RPMI8226 (cell line): ENCODE measurements at places on chromosomes 16 and 17.

DNA sequence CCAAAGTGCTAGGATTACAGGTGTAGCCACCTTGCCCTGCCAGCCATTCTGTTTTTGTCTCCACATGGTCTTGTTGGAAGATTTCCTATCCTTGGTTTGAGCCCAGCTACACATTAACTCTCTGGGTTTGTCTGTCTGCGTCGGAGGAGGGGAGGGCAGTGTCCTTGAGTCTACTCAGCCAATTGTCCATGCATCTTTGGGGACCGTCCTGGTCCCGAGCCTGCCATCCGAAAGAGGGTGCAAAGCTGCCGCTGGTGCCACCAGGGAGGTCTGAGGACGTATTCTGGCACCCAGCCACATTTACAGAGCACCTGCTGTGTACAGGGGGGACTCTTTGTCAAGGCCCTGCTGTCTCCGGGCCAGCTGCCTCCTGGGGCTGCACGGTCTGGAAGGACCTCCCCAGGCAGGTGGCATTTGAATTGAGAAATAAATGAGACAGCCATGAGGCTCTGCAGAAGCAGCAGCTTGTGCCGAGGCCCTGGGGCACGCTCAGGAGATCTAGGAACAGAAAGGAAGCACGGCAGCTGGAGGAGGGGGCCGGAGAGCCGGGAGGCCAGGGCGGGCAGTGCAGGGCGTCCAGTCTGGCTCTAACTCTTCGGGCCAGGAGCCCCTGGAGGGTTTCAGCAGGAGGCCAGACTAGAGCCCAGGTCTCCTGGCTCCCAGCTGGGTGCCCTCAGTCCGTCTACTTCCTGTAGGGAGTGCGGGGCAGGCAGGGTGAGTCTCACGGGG lies 1.5 kb downstream of the CYBA start:
- DNase-seq: peak; percentile 86

- no peak for DNase-seq
Observed at GRCh38 chr16:83046664-83047063, 419.9 kb downstream of the CDH13 start.

- no peak for DNase-seq
Observed at GRCh38 chr17:73022694-73023093, 69.8 kb downstream of the SLC39A11 start.

GRCh38 chr17:70804161-70804560 lies 634.8 kb downstream of the KCNJ2 start:
- DNase-seq: no peak

DNA sequence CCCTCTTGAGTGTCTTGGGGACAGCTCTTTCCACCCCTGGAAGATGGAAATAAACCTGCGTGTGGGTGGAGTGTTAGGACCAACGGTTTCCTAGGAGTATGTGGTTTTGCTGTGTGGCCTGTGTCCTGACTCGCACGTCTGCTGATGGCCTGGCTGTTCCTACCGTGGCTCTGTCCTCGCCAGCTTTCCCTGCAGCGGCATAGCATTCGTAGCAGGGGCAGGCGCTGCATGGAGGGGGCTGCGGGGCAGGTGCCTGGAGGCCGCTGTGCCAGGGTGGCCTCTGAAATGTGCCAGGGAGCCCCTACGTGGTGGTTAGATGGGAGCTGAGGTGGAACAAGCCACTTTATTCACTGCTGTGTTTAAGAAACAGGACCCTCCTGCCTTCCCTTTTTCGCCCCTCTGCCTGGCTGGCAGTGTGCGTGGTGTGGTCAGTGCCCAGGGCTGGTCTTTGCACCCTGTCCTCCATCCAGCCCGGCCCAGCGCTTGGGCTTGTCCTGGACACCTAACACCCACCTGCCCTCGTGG lies 10.6 kb downstream of the SLC16A3 start:
- no peak for DNase-seq

DNA sequence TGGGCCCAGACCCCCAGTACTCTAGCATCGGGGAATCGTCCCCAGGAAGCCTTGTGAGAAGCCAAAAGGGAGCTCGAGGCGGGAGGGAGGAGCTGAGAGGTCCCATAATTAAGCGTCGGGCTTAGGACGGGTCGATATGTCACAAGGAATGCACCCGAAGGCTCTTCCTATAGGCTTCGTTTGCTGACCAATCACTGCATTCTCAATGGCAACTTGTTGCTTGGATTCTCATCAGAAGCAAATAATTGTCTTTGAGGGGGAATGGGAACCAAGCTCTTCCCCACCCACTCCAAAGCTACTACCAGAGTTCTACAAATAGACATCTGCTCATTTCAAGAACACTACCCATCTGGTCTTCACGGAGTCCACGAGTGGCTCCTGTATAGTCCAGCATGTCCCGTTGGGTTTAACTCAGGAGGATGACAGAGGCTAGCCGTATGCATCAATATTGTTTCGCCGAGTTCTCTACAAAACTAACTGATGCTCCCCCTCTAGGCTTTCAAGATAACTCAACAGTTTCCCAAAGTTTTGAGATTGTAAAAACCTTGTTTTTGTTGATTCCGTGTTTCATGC lies 628 bp upstream of the BLMH start:
- no peak for DNase-seq

GRCh38 chr17:57788725-57789124 lies 43.6 kb upstream of the CCDC182 start:
- DNase-seq: no peak

- no peak for DNase-seq
Observed at GRCh38 chr17:57441270-57441600, 184.9 kb downstream of the MSI2 start.

DNA sequence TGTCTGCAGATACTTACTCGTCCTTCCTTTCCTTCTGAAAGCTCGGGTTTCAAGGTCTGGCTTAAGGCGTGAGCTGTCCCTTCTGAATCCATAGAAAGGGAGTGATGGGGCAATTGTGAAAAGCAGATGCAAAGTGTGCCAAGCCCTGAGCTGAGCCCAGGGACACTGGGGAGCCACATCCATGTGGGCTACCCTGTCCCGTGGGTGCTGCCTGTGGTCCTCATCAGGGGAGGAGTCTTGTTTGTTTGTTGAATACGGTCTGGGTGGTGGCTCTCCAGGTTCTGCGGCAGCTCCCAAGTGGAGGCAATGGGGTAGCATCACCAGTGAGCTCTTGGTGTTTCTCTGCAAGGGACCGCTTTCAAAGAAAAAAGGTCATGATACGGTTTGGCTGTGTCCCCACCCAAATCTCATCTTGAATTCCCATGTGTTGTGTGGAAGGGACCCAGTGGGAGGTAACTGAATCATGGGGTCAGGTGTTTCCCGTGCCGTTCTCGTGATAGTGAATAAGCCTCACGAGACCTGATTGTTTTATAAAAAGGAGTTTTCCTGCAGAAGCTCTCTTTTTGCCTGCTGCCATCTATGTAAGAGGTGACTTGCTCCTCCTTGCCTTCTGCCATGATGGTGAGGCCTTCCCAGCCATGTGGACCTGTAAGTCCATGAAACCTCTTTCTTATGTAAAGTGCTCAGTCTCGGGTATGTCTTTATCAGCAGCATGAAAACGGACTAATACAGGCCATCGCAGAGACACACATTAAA lies 1.0 kb upstream of the ALG1 start:
- no peak for DNase-seq

GRCh38 chr16:68750193-68750695 lies 13.2 kb downstream of the CDH1 start:
- no peak for DNase-seq

DNA sequence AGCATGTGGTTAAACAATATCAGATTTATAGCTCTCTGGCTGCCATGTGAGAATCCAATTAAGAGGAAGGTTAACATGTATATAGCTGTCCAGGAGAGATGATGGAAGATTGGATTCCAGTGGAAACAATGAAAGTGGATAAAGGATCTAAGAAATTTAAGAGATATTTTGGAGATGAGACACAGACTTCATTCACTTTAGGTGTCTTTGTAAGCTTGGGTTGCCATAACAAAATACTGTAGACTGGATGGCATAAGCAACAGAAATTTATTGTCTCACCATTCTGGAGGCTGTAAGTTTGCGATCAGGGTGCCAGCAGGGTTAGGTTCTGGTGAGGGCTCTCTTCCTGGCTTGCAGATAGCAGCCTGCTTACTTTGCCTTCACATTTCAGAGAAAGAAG lies 155.9 kb upstream of the MYOCD start:
- DNase-seq: no peak

- peak; percentile 95 for DNase-seq
Observed at GRCh38 chr16:71723537-71724319, 773 bp downstream of the PHLPP2 start.

GRCh38 chr17:40779181-40779909 lies 3.0 kb downstream of the KRT27 start:
- DNase-seq: peak; percentile 8

GRCh38 chr17:81381632-81382577 lies 13.4 kb upstream of the BAHCC1 start:
- no peak for DNase-seq

GRCh38 chr16:78775161-78775561 lies 675.7 kb downstream of the WWOX start:
- no peak for DNase-seq

DNA sequence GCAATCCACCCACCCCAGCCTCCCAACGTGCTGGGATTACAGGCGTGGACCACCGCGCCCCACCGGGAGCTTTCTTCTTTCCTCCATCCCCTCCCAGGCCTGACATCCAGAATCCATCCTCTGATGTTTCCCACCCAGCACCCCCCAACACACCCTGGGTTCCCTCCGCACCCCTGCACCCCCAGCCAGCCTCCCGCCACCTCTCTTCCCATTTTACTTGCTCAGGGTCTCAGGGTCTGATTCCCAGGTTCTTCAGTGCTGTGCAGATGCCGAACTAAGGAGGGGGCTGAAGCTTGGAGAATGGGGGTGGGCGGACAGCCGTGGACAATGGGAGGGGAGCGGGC lies 225 bp downstream of the ASGR1 start:
- no peak for DNase-seq

- DNase-seq: no peak
Observed at GRCh38 chr16:35626041-35626440, 2166.6 kb downstream of the TP53TG3F start.

DNA sequence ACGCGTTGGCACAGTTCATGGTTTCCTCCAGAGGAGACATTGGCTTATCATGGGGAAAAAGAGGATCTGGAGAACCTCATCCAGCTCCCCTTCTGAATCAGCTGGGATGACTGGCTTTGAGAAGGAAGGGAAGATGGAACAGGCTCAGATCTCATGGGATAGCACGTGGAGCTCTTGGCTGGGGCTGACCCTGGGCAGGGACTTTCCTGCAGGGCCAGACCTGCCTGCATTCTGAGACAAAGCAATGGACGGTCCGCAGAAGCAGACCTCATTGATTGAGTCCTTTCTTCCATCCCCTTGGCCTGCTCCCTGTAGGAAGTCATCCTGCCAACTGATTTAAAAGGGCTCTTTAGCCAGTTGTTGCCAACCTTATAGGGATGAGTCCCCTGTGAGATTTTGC lies 26.2 kb downstream of the PLCD3 start:
- no peak for DNase-seq

DNA sequence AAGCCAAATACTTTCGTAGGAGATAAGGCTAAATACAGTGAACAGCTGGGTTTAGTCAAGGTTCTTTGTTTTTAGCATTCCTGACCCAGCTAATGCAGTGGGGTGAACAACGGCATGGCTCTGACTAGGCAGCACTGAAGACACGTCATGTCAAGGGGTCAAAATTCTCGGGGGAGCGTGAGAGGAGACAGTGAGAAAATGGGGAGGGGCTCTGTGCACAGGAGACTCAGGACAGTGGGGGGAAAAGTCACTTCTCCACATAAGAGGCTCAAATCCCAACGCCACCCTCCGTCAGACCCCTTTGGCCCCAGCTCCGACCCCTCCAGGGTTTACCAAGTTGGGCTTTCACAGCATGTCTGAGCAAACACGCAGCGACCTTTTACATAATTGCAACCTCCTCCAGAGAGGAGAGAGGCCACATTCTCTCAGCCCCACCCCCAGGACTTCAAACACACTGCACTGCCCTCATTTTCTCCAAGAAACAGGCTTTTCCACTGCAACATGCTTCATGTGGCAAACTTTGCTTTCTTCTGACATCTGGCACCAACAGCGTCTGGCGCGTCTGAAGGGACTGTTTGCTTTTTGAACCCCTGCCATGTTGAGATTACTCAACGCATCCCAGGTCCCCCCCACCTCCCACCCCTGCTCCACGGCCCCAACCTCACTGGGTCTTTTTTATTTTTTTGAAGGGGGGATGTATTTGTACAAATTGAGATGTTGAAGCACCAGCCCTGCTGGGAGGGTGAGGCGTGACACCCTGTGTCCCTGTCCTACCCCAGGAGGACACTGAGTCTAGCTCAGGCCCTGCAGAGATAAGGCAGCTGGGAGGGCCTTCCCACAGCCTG lies 30.0 kb downstream of the AXIN2 start:
- DNase-seq: no peak

- peak; percentile 64 for DNase-seq
Observed at GRCh38 chr17:64491034-64491860, 5.6 kb downstream of the POLG2 start.

- peak; percentile 51 for DNase-seq
Observed at GRCh38 chr16:56608876-56609462, 585 bp downstream of the MT2A start.

DNA sequence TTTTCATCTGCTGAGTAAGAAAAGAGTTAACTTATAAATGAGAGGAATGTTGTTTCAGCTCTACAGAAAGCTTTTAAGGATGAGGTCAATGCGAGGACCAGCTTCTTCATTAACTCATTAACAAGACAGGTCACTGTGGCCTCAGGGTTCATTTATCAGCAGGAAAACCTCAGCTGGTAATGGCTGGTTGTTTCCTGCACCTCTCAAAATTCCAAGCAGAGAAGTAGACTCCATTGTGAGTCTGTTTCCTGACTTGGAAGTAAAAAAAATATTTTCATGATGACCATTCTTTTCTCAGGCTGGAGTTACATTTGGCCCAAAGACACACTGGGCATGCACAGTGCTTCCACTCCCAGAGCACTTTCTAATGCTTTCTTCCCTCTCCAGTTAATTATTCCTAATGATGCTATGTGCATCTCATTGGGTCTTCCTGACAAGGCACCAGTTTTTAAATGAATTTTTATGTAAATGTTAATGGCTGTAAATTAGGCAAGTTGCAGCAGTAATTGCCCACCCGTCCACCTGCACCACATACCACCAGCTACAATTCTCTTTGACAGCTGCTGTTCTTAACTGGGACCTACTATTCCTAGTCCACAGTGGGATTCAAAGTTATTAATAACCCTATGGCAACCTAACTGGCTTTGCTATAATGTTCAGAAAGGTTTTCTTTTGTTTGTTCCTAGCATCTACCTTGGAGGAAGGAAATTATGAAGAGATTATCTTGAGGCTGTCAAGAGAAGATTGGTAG lies 89.5 kb upstream of the BCAR1 start:
- DNase-seq: no peak

DNA sequence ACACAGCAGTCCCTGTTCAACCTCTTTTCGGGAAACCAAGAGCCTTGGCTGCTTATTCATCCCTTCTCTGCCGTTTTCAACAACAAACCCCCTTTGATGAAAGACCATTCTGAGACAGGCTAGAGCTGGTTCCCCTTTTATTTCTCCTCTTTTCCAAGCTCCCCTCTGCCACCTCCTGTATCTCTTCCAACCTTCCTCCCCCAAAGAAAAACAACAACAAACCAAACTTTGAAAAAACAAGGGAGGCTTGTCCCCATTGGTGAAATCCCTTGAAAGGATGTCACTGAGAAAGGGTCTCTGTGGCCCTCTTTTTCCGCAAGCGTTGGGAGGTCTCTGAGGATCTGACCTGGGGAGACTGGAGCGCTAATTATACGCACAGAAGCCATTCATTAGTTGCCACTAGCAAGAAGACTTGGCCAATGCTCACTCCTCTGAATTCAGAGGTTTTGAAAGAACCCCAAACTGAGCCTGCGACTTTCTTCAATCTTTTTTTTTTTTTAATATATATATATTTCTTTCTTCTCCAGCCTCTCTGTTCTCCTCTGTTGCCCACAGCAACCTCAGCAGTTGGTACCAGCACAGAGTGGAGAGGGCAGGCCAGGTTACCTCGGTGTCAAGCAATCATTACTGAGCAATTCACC lies 101.4 kb downstream of the PITPNC1 start:
- DNase-seq: no peak
